M059J (cell line): ENCODE measurements at places on chromosomes 5 and 9. TPM values are rescaled to one million over a fixed set of nuclear protein-coding genes. Genes with fewer than 3 reads are reported as not detected.

Gene TPM2
- total RNA-seq = 7.0 and 12.1 TPM in 2 replicates

Gene F12
- total RNA-seq = 1.7 and 2.4 TPM in 2 replicates

Gene SLC22A4
- 6.3 and 7.5 TPM in 2 replicates for total RNA-seq

Gene IL7R
- 20.4 and 30.7 TPM in 2 replicates for total RNA-seq

Gene MOB3B
- total RNA-seq = 0.15 and 0.25 TPM in 2 replicates

Gene ST8SIA4
- 0.10 and 0.17 TPM in 2 replicates for total RNA-seq

Gene DOCK2
- total RNA-seq = 45.9 and 47.7 TPM in 2 replicates

Gene TAF11L2
- not detected in 2 replicates for total RNA-seq

Gene TRPM6
- 0.49 and 1.6 TPM in 2 replicates for total RNA-seq

Gene ANKRD20A1
- total RNA-seq = not detected in 2 replicates

Gene FOXD4L3
- total RNA-seq = not detected in 2 replicates

Gene PRR16
- total RNA-seq = 16.5 and 20.8 TPM in 2 replicates

Gene BHMT
- total RNA-seq = not detected in 2 replicates

Gene BTNL8
- not detected in 2 replicates for total RNA-seq

Gene AP3B1
- 50.2 and 54.3 TPM in 2 replicates for total RNA-seq

Gene RAD1
- 69.2 and 71.1 TPM in 2 replicates for total RNA-seq

Gene SLCO6A1
- not detected in 2 replicates for total RNA-seq

Gene SNX18
- total RNA-seq = 12.6 and 23.9 TPM in 2 replicates

Gene AK8
- total RNA-seq = 0.34 TPM in 1 of 2 replicates, not detected in the other

Gene CBY3
- not detected in 2 replicates for total RNA-seq

Gene QRFP
- total RNA-seq = not detected in 2 replicates

Gene MARVELD2
- total RNA-seq = 4.1 and 5.7 TPM in 2 replicates

Gene FCN2
- not detected in 2 replicates for total RNA-seq

Gene PCDHGB3
- total RNA-seq = 0.49 and 0.54 TPM in 2 replicates

Gene IRX2
- not detected in 2 replicates for total RNA-seq

Gene ITGA1
- total RNA-seq = 34.2 and 36.6 TPM in 2 replicates

Gene FREM1
- 0.02 TPM in 1 of 2 replicates, not detected in the other for total RNA-seq

Gene TRIM14
- 59.0 and 78.0 TPM in 2 replicates for total RNA-seq

Gene FBN2
- 0.20 and 0.37 TPM in 2 replicates for total RNA-seq

Gene PCDHGA12
- 0.39 TPM in 1 of 2 replicates, not detected in the other for total RNA-seq

Gene PCDHGB1
- total RNA-seq = 3.3 and 4.9 TPM in 2 replicates

Gene BSPRY
- total RNA-seq = not detected in 2 replicates
